ENCODE measurements at places on chromosomes 5 and 9.

- no peak for DNase-seq
These were observed 185.0 kb downstream of the GAPVD1 start for GRCh38 chr9:125446561-125447094.

GRCh38 chr5:12272389-12272788 lies 368.1 kb upstream of the CTNND2 start:
- no peak for DNase-seq

DNA sequence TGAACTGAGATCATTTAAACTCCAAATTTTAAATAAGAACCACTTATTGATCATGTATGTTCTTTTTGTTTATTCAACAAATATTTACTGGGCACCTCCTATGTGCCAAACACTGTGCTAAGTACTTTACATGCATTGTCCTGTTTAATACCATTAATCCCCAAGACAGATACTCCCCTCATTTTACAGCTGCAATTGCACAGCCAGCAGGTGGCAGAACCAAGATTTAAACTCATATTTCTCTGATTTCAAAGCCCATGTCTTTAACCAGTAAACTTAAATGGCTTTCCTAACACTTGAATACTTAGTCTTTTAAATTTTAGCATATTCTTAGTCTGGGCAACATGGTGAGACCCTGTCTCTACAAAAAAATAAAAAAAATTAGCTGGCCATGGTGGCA lies 43.4 kb upstream of the KIAA1958 start:
- no peak for DNase-seq

GRCh38 chr5:172727551-172727950 lies 43.4 kb downstream of the DUSP1 start:
- DNase-seq, result no peak

DNA sequence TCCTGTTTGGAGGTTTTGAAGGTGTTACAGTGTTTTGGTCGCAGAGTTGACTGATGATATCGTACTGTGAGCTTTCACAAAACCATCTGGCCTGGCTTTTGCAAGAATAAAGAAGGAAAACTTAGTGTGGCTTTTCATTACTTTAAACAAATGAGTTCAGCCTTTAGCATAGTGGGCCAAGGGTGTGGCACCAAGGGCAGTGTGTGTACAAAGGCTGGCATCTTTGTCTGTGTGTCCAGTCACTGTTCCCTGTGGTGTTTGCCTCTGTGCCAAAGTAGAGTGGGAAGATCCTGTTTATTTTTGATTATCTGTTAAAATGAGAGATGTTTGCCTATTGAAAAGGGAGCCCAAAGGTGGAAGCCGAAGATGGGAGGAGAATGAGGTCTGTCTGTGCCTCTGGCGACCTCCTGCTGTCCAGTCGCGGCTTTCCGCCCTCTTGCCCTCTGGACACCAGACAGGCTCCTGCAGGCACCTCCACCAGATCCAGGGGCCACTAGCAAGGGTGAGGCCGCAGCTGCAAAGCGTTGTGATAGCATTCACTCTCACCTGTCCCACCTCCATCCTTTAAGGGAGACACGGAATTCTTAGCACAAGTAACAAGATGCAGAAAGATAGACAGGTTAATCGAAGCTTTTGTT lies 113.7 kb downstream of the TRIO start:
- DNase-seq, result no peak

DNA sequence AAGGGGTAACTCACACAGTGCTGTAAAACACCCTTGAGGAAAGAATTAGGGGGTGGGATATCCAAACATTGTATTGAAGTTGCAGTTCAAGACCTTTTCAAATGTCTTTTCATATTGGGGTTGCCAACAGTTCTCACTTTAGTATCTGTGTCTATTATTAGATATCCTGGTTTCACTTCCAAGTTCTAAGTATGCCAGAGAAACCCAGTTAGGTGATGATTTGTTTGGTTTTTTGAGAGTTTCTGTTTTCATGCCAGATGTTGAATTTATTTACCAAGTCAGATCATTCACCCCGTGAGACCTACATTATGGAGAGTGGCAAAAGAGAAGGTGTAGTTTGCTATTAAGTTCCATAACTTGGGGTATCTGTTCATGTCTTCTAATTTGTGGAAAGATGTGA lies 64.5 kb downstream of the C9orf152 start:
- DNase-seq, result no peak

DNA sequence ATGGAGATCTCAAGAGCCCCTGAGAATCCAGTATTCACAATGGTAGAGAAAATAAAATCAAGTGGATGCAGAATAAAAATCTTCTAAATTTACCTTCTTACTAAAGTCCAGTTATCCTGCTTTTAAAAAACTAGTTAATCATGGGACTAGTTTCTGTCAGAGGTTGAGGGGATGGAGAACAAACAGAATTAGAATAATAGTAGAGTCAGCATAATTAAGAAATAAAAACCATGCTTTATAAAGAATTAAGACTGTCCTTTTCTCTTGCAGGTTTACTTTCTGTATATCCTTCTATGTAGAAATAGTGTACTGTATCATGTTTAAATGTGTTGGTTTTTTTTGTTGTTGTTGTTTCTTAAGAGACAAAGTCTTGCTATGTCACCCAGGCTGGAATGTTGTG lies 23.0 kb downstream of the ACOT12 start:
- no peak for DNase-seq

DNA sequence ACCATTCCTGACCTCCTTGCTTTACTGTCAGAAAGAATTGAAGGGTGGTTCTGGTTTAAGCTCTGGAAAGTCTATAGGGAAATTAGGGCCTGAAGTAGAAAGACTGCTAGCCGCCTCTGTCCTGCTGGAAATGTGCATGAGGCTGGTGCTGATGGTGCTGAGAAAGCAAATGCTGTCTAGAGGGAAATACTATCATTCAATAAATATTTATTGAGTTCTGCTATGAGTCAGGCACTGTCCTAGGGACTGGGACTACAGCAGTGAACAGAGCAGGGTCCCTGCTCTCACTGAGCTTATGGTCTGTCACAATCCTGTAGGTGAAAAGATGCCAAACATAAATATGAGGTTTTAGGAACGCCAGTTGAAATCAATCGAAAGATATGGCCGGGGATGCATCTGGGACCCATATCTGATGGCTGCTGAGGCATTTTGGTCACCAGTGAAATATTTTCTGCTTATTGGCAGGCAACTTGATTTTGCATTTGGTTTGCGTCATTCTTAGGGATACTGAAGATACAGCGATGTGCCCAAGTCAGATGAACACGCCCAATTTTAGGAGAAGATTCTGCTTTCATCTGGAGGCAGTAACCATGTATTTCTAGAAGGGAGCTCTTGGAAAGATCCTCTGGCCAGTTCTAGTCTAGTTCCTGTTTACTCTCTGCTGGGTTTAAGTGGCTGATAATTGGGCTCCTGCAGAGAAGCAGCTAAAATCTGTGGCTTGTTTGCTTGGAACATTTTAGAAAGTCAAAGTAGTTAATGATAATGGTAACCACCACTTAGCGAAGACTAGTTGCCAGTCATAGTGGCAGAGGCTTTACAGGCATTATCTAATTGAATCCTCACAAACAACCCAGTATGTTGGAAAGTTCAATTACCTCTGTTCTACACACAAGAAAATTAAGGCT lies 73.3 kb downstream of the INSYN2B start:
- no peak for DNase-seq

DNA sequence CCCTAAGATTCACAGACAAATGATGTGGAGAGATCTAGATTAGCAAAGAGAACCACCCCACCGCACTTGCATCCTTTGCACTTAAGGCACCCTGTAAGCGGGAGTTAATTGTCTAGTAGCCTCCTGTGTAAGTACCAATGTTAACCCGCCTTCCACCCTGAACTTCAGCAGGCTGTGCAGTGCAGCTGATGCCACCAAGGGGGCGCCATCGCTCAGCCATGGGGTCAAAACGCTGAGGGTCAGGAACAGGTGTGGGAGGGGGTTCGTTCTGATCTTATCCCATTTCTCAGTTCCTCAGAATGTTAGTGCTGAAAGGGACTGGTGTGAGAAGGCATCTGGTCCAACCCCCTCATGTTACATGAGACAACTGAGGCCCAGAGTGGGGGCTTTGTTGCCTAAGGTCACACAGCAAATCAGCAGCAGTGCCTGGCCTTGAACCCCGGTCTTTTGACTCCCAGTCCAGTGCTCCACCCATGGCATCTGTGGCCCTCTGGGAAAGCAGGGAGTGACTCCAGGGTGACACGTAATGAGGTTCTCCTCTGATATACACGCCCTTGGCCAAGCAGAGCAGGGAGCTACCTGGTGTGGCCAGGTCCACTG lies 57.3 kb downstream of the CYFIP2 start:
- DNase-seq, result no peak

- no peak for DNase-seq
These were observed 68.6 kb upstream of the TBCA start for GRCh38 chr5:77844623-77845323.

GRCh38 chr9:98135938-98136337 lies 16.9 kb upstream of the TRIM14 start:
- no peak for DNase-seq

DNA sequence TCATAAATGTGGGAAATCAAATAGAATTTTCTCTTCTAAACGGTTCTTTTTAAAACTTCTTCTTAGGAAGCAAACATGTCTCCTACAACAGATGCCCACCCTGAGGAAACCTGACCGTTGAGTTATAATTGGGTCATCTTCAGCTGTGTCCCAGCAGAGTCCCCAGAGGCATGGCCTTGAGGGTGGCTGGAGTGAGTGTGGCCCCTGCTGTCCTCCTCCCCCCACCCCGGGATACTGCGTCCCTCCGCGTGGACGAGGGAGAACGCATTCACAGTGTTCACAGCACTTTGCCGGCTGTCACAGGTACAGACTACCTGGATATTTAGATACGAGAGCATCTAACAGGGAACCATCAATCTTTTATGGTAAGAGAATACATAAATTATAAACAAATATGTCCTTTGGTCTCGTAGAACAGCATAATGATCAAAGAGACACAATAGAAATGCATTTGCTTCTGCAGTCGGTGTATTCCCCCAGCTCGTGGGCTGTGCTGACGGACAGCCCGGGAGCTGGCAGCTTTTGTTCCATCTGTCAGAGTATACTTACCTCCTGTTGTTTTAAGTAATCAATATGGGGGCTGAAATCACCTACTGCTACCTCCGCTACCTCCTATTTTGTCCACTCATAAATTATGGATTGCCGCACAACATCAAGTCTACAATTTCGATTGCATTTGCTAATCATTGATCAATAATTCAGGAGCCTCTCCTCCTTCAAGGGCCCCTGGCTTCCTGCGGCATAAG lies 214.7 kb downstream of the IRX2 start:
- DNase-seq, result no peak

DNA sequence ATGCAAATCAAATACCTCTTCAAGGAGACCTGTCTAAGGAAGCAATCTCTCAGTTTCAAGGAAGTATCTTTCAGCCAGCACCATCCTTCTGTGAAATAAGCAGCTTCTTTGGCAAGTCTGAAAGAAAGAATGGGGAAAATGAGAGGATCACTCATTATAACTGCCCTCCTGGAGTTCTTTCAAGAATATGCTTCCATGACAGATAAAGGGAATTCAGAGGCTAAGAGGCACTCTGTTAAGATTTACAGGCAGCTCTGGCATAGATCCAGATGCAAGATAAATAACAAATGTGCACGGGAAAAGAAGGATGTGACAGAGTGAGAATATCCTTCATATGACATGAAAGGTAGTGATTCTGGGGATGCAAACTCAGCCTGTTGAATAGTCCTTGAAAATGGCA lies 348.2 kb upstream of the CCNG1 start:
- DNase-seq, result no peak

GRCh38 chr5:79924936-79925893 lies 65.8 kb downstream of the MTX3 start:
- no peak for DNase-seq

GRCh38 chr9:28365020-28365640 lies 791.8 kb upstream of the C9orf72 start:
- DNase-seq, result no peak

- DNase-seq, result no peak
These were observed 358.7 kb downstream of the MED10 start for GRCh38 chr5:6019612-6020011.

DNA sequence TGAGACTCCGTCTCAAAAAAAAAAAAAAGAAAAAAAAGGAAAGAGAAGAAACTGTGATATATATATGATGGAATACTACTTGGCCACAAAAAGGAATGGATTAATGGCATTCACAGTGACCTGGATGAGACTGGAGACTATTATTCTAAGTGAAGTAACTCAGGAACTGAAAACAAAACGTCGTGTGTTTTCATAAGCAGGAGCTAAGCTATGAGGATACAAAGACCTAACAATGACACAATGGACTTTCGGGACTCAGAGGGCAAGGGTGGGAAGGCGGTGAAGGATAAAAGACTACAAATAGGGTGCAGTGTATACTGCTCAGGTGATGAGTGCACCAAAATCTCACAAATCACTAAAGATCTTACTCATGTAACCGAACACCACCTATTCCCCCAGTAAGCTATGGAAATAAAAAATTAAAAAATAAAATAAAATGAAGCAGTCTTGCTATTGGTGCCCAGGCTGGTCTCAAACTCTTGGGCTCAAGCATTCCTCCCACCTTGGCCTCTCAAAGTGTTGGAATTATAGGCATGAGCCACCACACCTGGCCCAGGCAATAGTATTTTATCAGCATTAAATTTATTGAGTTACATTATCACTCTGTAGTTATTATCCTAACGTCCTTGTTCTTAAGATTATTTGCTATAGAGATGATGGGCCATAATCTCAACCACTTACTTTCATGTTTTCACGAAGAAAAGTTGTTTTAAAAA lies 71.5 kb upstream of the GPBP1 start:
- no peak for DNase-seq

DNA sequence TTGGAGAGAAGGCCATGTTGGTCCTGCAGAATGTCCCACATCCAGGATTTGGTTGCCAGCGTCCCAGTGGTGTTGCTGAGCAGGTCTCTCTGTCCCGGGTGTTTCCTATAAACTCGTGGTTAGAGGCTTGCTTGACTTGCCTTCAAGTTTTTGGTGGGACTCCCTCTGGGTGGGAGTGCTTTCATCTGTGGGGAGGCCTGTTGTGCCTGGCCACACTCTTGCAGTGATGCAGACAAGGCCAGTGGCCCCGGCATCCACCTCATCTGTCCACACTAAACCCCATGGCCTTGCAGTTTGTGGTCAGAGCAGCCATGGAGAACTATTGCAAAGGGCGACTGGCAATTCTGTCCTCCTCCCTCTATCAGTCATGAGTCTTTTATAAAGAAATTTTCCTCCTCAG lies 71.8 kb downstream of the PHF2 start:
- no peak for DNase-seq

DNA sequence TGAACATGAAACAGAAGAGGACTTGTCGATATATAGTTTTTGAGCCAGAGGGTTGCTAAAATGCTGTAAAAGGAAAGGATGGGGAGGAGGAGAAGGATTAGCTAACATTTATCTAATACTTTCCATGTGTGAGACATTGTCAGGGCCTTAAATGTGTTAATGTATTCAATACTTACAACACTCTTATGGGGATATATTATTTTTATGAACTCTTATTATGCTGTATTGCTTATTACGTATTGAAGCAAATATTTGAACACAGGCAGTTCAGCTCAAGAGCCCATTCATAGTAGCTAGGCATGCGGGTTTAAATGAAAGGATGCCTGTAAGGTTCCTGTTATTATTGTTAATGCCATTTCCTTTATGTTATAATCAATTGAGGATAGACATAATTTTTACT lies 391.5 kb downstream of the CCDC171 start:
- no peak for DNase-seq

All from stimulated activated CD8-positive, alpha-beta memory T cell treated with anti-CD3 and anti-CD28 coated beads, Interleukin-4, amount 100 ng/mL, for 1 hour (primary cell).